Activated T-helper 1 cell treated with anti-CD3 and anti-CD28 coated beads, Interleukin-12 subunit alpha, Interleukin-12 subunit beta, Interleukin-2, Interleukin-4 antibody, amounts not matched to agents 30 ng/mL and 10 ng/mL and 1 ng/mL, durations not matched to agents 14 hours and 24 hours and 36 hours (primary cell): ENCODE measurements at places on chromosomes 4 and X. TPM values are rescaled to one million over a fixed set of nuclear protein-coding genes. Genes with fewer than 3 reads are reported as not detected.

DNA sequence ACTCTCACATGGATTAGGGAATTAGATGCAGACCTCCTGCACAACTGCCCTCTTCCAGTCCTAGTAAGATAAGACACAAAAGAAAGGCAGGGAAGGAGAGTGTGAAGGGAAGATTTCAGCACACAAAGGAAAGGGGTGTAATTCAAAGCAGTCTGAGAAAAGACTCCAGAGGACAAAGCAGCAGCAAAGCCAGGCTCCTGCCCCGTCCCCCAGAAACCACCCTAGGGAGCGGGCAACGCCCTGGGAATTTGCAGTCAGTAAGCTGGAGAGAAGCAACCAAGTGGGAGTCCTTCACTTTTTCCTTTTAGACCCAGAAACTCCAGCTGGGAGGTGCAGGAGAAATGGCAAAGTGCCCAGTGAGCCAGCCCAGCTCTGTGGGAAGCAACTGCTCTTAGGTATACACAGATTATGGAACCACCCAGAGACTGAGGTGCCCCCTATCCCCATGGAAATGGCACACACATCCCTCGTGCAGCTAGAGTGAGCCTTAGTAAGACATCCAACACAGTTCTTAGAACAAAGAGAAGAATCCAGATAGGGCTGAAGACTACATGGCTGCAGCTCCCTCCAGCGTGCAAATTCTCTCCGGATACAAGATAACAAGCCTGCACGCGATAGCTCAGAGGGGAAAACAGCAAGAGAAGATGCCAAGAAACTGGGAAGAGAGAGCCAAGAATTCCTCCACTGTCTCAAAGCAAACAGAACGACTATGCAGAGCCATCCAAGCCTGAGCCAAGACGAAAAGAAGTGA is 26.5 kb upstream of the IRAK1 start:
- no peak for DNase-seq

GRCh38 chr4:1233641-1234308 is 15.2 kb downstream of the CTBP1 start:
- DNase-seq = no peak

GRCh38 chr4:17024425-17024824 is 126.0 kb upstream of the LDB2 start:
- DNase-seq = no peak

DNA sequence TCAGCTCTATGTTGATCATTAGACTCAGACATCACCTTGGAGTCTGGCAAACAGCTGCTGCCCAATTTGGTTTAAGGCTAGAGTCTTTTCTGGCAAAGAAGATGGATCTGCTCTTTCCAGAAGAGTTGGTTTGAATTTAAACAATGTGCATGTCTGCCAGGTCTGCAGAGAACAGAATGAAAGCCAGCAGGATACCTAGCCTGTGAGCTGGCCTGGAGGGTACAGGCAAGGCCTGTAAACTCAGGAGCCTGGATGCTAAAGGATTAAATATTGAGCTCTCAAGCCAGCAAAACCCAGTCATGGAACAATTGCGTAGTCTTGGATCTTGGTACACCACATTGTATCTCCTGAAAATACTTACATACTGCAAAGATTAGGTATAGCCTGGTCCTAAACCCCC is 15.6 kb upstream of the PDLIM3 start:
- no peak for DNase-seq

DNA sequence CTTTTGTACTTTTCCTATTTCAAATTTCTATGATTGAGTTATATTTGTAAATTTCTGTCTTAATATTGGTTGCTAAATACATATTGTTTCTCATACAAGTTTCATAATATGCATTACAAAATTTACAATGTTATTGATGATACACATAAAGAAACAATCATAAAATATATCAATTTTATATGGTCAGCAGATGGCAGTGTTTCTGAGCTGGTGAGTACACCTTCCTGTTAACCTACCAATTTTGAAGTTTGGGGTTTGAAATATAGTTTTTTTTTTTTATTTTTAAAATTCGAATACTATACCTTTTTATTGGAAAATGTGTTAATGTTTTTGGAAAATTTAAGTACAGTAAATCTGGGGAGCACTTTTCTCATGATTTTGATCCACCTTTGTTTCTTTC is 1953.1 kb upstream of the ADGRL3 start:
- DNase-seq = no peak

- DNase-seq = no peak
Observed at GRCh38 chr4:135269125-135269890, 1067.7 kb upstream of the PABPC4L start.

GRCh38 chr4:5218376-5219069 is 167.2 kb downstream of the STK32B start:
- DNase-seq = no peak

- no peak for DNase-seq
Observed at GRCh38 chr4:1406394-1406980, at the start of gene NKX1-1. TSS of gene NKX1-1 (minus strand) at chr4:1406442. CDS start at chr4:1406442, 0 bp downstream.

GRCh38 chr4:20311856-20312255 is 60.2 kb downstream of the SLIT2 start:
- no peak for DNase-seq

DNA sequence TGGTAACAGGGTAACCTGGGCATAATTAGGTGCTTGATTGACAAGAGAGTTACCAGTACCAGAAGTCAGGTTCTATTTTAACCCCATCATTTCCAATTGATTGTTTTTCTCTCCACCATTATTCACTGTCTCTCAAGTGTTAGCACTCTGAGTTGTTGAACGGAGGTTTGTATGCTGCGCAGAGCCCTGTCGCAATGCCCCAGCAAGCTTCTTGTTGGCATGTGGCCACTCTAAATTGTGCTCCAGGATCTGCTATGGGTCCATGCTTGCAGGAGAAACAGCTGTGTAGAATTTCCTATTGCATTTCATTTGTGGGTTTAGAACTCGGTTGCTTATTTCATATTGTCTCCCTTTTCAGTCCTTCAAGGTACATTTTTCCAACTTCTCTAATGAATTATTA is 98.2 kb downstream of the KLHL8 start:
- no peak for DNase-seq

- no peak for DNase-seq
Observed at GRCh38 chr4:40721730-40722171, 28.0 kb upstream of the NSUN7 start.

DNA sequence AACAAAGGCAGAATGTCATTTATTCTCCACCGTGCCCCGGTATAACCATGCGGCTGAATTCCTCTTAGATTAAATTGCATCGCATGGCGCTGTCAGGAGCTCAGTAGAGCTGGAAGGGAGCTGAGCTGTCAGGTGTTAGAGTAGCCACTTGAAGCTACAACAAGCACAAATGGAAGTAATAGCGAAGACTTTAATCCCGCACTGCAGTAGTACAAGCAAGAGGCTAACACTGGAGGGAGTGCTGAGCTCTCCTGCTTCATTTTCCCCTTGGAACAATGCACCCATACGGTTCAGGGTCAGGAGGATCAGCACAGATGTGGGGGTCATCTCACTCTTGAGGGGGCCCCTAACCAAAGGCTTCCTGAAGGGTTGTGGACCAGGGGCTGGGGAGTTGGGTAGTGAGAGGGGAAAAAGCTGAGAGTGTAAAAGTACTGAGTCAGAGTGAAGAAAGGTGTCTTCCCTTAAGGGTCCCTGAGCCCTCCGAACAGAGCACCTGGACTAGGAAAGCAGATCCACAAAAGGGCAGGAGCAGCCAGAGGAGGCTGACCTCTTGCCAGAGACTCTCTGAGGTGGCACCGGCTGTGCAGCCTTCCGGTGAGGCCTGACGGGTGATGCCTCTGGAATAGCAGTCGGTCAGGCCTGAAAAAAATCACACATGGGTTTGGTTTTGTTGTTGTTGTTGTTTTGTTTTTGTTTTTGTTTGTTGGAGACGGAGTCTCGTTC is 36.0 kb upstream of the CBR4 start:
- DNase-seq = no peak

DNA sequence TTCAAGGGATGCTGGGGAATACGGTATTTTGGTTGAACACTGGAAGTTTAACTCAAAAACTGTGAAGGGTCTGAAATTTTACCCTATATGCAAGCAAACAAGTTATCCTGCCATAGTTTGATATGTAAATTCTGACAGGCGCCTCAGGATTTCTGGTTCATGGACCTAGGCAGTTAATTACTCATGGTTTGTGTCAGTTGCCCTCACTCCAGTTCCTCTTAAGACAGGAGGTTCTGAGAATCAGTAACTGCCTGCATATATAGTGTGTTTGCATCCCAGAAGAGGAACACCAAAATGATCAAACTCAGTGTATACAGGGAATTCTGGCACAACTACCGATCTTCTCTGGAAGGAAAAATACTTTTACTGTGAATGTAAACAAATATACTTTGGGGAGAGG is 360.4 kb upstream of the NWD2 start:
- DNase-seq = no peak

DNA sequence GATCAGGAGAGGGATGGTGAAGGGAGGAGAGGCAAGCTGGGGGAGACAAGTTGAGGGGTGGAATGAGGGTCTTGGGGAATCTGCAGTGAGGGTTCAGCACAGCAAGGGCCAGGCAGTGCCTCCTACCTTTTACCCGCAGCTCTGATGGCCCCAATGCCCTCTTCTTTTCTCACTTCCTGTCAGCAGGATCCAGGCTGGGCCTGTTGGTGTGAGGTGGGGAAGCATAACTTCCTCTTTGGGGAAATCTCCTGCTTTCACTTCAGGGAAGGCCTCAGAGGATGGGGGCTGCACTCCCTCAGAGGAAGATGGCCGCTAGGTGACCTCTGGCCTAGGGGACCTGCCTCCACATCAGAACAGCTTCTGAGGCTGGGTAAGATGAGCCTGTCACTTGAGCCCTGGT is 36.5 kb downstream of the EFNB1 start:
- DNase-seq = no peak

DNA sequence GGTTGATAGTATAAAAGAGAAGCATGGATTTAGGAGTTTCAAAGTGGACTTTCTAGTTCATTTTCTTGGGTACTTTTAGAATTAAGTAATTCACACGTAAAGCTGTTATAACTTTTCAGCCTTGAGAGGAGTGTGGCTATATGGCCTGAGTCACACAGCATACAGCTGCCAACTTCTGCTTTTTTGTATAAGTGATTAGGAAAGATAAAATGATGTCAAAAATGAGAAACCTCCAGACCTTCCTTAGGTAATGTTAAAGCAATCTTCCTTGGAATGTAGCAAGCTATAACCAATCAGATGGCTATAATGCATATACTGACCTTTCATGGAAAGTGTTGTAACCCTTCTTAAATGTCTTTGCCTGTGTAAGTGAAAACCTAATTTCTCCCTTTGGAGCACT is 39.2 kb downstream of the RAB40AL start:
- no peak for DNase-seq

DNA sequence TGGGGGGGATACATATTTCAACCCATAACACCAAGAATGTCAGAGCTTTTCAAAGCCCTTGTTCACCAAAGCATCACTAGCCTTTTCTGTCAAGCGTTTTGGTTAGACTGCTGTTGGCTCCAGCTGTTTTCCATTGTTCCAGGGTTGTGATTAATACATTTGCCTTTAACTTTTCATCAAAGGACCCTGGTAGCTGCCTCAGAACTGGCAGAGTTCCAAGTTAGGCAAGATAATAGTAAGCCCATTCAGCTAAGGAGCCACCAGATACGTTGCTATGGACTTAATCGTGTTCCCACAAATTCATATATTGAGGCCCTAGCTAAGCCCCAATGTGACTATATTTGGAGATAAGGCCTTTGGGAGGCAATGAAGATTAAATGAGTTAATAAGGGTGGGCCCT is 37.1 kb downstream of the ENOPH1 start:
- DNase-seq = no peak

DNA sequence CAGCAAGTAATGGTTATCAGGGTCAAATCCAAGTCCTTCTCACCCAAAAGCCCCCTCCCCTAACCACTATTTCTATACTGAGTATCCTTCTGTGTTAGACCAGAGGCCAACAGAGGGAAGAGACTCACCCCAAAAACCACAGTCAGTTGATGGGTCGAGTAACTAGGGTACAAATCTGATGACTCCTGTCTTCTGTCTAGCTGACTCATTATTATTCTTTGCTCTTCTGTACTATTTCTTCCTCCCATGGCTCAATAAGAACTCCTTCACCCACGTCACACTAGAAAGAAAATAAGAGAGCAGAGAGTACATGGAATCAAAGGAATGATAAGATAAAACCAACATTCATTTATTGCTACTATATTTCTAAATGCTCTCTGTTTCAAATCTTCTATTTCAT is 2.0 kb downstream of the RAB40A start:
- DNase-seq = no peak

GRCh38 chrX:23898412-23898959 is 9.3 kb downstream of the APOO start:
- DNase-seq = no peak

DNA sequence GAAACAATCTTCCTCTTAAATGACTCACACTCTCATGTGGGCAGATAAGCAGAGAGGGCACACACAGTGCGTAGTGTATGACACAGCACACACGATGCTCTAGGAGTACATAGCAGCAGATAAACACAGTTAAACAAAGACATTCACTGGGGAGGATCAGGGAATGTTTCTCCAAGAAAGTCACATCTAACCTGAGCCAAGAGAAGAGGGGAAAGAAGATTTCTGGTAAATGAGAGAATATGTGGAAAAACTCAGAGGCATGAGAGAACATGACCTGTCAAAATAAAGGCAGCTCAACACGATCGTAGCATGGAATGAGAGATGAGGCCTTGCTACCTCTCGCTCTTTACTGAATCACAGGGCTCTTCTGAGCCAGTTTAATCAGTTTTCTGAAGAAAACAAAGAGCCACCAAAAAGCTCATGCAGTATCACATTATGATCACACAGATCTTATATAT is 251.0 kb downstream of the ANK2 start:
- DNase-seq = no peak

GRCh38 chr4:27176881-27177280 is 316.2 kb downstream of the STIM2 start:
- no peak for DNase-seq

DNA sequence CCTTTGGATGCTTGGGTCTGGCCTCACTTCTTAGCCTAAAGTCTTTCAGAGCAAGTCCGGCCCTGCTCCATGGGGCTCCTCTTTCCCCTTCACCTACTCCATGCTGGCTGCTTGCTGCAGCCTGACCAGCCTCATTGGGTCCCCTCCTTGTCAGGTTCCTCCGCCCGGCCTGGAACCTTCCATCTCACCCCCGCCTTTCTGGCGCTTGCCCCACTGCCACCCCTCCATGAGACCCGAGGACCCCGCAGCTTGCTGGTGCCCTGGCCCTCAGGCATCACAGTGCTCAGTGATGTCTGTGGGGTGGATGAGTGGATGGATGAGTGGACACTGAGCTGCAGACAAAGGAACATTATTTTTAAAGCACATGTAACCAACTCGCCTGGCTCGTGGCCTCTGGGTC is 24.7 kb downstream of the SORCS2 start:
- DNase-seq = no peak

- no peak for DNase-seq
Observed at GRCh38 chrX:11941571-11941970, 183.5 kb downstream of the MSL3 start.

LONRF3 gene
- total RNA-seq = 0.52 and 0.71 TPM in 2 replicates

CENPVL1 gene
- total RNA-seq = not detected in 2 replicates

NLGN3 gene
- total RNA-seq = 1.1 and 1.6 TPM in 2 replicates

STAP1 gene
- 19.2 and 19.7 TPM in 2 replicates for total RNA-seq

ODAPH gene
- 0.54 and 1.4 TPM in 2 replicates for total RNA-seq

NALF2 gene
- 1.2 TPM in 2 replicates for total RNA-seq

MAD2L1 gene
- total RNA-seq = 63.3 and 69.0 TPM in 2 replicates

GPRASP2 gene
- total RNA-seq = 0.10 and 0.15 TPM in 2 replicates

MAGED4B gene
- 0.32 TPM in 1 of 2 replicates, not detected in the other for total RNA-seq

RNF175 gene
- not detected in 2 replicates for total RNA-seq

CHRDL1 gene
- not detected in 2 replicates for total RNA-seq
